ENCODE measurements at places on chromosomes 12 and 14. TPM values are rescaled to one million over a fixed set of nuclear protein-coding genes. Genes with fewer than 3 reads are reported as not detected.
A peak's percentile ranks its signal among the peaks of the same experiment; 100 is the strongest.

The STAC3 gene
- 20.2 TPM for total RNA-seq

- DNase-seq = no peak
Measured at GRCh38 chr12:121189131-121189530, 20.8 kb upstream of the P2RX4 start.

GRCh38 chr14:32720927-32721326, 217.8 kb upstream of the NPAS3 start:
- peak; percentile 51 for DNase-seq

DNA sequence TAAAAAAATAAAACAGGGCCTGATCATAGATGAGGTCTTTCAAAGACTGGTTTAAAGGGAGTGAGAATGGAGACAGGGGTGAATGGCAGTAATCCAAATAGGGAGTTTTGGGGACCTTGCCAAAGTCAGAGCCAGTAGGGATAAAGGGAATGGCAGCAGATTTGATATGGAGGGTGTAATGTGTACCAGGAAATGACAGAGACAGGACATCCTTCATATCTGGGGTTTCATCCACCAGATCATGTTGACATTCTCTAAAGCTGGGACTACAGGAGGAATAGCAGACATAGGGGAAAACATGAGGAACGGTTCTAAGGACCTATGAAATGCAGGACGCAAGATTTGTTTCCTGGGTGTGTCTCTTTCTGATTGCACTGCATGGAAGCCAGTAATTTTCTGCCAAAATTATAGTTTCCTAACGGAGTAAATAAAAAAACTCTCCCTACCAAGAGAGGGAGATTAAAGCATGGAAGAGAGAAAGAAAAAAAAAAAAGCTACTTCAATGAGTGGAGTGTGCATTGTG, 169.9 kb downstream of the PRKD1 start:
- no peak for DNase-seq

The CARMIL3 gene
- total RNA-seq = 0.69 TPM

The PPP1R1A gene
- 6.4 TPM for total RNA-seq

The IQSEC3 gene
- total RNA-seq = 2.5 TPM
